ENCODE measurements at places on chromosomes 2 and 18.

GRCh38 chr2:168920504-168921157 lies 19.5 kb downstream of the G6PC2 start:
- peak; percentile 42 for DNase-seq

GRCh38 chr2:31240381-31241365 lies 6.7 kb downstream of the EHD3 start:
- no peak for DNase-seq

DNA sequence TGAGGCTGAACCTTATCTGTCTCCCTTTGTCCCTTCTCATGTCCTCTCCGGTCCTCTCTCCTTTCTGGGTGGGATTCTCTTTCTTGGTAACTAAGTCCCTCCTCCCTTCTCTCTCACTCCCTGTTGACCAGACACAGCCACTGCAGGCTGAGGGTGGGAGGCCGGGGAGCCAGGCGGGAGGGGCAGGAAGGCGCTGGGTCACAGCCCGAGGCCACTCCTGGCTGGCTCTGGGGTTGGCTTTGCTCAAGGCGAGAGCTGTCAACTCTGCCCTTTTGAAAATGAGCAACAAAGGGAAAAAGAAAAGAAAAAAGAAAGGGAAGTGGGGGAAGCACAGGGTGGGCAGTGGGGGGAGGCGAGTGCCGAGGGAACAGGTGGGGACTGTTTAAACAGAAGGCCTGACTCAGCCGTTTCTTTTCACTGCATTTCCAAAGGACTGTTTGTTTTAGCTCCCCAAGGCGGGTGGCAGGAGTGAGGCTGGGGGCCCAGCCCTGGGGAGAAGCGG lies 70.5 kb upstream of the IGFBP5 start:
- DNase-seq, result no peak

GRCh38 chr2:241675885-241676284 lies 10.7 kb downstream of the DTYMK start:
- no peak for DNase-seq

DNA sequence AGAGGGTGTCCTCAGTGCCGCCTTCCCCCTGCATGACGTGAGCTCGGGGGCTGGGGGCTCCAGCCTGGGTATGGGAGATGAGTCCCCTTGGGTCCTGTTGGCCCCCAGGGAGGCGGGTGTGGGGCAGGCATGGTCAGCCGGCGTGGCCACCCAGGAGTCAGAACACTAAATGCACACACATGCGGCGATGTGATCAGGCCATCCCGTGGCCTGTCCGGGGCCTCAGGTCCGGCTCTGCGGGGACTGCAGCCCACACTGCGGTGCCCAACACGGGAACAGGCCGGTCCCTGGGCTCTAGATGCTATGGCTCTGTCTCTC lies 13.8 kb downstream of the ANO7 start:
- DNase-seq, result no peak

DNA sequence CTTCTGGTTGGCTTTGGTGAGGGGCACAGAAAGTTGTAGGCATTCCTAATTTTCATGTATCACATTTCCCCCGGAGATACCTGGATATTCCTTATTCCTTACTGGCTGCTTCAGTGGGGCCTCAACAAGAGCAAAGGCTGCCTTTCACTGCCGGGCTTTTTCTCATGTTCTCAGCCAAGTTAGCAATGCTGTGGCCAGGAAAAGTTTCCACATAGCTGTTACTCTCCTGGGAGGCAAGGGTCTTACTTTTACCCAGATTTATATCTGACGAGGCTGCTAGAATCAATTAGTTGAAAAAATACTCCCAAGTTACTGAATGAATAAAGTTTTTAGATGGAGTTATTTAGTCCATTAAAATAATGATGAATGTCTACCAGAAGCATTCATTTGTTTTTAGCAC lies 230.5 kb downstream of the ZNF407 start:
- DNase-seq, result no peak

DNA sequence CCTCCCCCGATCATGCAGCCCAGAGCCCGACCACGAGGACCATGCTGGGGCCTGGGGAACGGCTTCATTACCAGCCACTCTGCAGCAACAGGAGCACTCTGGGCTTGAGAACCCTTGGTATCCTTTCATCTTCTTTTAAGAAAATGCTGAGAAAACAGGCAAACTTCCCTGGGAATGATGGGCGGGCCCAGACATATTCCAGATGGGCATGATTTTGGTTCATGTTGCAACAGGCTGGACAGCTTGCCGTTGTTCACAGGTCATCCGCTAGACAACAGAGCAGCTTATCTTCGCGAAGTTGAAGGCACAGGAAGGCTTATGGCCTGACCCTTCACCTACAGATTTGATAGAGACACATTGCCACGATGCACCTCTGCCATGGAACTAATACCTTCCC lies 121.0 kb downstream of the KLHL29 start:
- DNase-seq, result no peak

GRCh38 chr18:64668461-64668962 lies 519.6 kb upstream of the LINC00305 start:
- DNase-seq, result no peak

GRCh38 chr2:105416156-105416555 lies 17.3 kb upstream of the FHL2 start:
- DNase-seq, result no peak

GRCh38 chr2:151947813-151948165 lies 119.6 kb upstream of the ARL5A start:
- DNase-seq, result no peak

DNA sequence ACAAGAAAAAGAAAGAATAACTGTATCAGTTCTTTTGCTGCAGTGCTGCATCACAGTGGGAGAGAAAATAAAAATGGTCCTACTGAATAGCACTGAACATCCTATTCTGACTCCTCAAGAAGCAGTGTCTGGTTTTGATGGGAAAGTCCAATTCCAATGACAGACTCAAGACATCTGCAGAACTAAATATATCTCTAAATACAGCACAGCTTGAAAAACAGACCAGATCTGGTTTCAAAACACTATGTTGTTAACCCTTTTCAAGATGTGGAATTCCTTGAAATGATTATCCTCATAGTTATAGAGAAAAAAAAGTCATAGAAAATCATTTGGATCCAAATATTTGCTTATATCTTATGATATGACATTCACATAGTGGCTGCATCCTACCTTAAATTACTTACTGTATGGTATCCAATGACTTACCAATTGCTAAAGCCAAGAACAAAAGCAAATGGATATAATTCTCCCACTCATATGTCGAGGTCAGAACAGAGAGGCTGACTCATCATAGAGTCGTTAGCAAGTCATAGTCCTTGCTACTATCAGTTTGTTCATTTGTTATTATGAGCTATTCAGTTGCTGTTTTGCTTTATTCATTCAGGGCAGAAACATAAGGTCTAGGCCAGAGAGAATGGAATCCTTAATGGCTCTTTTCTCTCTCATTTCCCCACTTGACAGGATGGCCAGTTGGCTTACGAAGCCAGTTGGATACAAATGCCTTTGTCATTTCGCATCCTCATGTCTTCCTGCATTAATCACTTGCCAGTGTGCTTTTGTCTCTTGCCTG lies 62.5 kb upstream of the ACVR2A start:
- DNase-seq, result peak; percentile 66

DNA sequence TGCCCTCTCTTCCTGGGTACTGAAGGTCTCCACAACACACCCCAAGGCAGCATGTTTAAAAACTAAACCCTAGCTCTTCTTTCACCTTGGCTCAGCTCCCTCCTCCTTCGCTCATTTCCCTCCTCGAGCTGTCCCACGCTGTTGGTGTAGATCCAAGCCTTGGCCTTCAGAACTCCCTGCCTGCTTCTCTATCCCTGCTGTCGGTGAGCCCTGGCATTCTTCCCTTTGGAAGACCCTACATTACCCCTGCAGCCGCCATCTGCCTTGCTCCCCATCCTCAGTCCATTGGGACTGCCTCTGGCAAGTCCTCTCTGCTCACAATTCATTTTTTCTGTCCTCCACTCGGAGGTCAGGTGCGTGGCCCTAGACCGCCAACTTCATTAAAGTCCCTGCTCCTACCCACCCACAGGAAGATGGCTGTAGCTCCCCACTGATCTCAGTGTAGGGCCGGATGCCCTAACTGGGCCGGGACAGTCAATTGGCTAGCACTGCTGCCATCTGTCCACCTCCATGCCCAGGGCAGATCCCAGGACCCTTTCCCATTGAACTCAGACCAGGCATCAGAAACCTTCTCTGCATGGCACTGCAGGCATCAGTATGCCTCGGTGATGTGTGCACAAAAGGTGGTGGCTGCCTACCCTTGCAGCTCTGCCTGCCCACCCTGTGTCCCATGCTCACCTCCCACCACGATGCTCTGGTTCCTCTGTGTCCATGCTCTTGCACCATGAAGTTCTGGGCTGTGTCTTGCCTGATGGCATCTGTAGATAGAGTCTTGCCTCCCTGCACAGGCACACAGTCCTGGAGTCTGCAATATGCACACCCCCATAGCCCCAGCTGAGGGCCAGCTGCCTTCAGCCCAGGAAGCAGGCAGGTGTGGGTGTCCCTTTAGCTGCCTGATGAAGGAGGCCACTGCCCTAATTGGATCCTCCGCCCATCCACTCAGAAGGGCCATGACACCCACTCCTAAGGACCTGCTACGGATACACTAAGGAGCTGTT lies 5.7 kb downstream of the AMER3 start:
- no peak for DNase-seq

GRCh38 chr18:78918707-78919106 lies 60.9 kb upstream of the SALL3 start:
- DNase-seq, result no peak
